CD4-positive, alpha-beta T cell treated with Interleukin-2 at 100 ng/mL for 4 hours (primary cell): ENCODE measurements at places on chromosomes 4 and X.
A peak's percentile ranks its signal among the peaks of the same experiment; 100 is the strongest.

- DNase-seq, result no peak
These were observed 33.9 kb downstream of the MTM1 start for GRCh38 chrX:150602296-150602695.

GRCh38 chr4:163544407-163545038 is 50.0 kb downstream of the TMA16 start:
- peak; percentile 67 for DNase-seq

DNA sequence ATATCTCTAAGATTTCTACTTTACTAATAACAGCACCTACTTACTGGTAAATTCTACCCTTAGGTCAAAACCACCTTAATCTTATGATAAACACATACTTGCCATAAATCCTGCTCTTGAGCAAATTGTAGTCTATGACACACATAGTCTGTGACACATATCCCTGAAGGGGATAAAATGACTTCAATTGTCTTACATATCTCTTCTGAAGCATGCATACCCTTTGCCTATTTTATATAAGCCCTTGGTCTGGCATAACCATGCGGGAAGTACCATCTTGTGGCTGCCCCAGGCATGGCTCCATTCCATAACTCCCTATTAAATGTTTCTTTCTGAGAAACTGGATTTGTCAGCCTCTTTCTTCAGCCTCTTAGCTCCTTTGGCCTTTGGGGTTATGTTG is 248.9 kb downstream of the SLC7A11 start:
- DNase-seq, result no peak

DNA sequence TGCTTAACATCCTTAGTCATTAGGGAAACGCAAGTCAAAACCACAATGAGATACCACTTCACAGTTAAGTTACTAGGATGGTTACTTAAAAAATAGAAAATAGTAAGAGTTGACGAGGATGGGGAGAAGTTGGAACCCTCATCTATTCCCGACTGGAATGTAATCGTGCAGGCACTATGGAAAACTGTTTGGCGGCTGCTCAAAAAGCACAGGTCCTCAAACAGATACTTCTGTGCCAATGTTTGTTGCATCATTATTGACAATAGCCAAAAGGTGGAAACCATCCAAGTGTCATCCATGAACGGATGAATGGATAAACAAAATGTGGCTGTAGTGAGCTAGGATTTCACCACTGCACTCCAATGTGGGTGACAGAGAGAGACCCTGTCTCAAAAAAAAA is 11.7 kb downstream of the CTAG1B start:
- no peak for DNase-seq

GRCh38 chr4:109560687-109561461 is 828 bp downstream of the MCUB start:
- peak; percentile 72 for DNase-seq

DNA sequence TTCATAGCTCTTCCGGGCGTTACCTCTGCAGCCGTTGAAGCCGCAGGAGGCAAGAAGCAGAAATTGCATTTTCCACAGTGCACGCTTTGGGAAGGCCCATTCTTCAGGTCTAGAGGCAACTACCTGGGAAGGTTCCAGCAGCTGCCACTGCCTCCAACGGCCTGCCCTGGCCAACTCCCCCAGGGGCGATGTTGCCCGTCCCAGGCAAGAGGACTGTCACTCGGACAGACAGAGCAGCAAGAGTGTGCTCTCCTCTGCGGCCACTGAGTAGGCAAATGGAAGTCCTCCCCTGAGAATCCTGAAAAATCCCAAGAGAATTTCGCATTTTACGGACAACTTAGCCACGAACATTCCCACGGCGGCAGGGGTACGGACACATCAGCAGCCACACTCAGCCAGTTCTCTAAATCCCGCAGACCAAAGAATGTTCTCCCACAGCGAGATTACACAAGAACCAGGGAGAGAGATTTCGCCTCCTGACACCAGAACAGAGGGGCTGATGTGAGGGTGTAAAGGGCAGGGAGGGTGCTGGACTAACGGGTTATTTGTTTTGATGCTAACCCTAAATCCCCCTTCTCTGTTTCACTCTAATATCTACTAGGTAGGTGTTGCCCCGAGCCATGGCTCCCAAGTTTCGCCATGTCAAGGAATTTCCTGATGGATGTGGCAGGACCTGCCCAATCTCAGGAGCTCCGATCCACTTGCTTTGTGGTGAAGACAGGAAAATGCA is 63.8 kb downstream of the SEPSECS start:
- no peak for DNase-seq

- DNase-seq, result no peak
These were observed 64.0 kb downstream of the ELOVL6 start for GRCh38 chr4:110134269-110134869.

DNA sequence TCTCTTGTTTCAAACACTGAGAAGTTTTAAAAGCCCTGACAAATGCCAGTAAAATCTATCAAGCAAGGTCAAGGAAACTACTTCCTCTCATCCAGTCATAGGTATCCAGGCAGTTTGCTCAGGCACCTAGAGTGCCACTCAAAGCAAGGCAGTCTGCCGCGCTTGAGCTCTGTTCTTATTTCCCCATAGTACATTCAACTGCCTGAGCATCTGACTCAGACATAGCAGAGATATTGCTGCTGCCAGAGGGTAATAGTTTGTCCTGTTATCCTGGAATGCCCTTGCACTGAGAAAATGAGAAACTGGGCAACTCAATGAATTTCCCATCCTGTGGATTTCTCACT is 16.1 kb upstream of the ATP8A1 start:
- no peak for DNase-seq

DNA sequence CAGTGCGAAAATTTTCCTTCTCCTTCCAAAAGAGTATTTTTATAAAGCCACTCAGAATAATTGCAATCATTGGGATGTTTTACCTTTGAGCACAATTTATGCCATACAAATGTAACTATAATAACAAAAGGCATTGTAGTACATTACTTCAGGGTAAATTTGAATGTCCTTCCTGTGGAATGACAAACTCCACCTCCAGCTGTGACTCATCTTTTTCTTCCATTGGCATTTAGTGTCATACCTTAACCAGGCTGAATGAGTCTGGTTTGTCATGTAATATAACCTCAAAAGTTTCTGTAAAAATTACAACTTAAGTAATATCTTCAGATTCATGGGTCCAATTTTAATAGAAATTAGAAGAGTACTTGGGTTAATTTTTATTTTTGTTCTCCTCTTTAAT is 93.3 kb downstream of the TMEM47 start:
- DNase-seq, result no peak

GRCh38 chr4:112312610-112313239 is 15.6 kb downstream of the ALPK1 start:
- no peak for DNase-seq

DNA sequence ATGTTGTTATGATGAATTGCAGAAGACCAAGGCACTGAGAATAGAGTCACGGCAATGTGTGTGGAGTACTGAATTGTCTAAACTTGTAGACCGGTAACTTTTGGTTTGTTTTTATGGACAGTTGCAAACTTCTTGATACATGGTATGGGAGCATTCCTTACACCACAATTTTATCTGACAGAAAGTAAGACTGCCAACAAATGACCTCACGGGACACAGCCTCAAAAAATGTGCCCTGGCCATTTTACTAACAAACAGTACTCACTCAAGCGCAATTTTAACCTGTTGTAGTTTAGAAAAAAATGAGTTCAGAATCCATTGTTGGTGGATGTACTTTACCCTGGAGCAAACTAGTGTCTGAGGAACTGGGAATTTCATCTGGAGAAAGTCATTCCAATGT is 321.2 kb downstream of the CAMK2D start:
- no peak for DNase-seq

GRCh38 chr4:173386751-173387150 is 12.2 kb downstream of the SCRG1 start:
- DNase-seq, result no peak

DNA sequence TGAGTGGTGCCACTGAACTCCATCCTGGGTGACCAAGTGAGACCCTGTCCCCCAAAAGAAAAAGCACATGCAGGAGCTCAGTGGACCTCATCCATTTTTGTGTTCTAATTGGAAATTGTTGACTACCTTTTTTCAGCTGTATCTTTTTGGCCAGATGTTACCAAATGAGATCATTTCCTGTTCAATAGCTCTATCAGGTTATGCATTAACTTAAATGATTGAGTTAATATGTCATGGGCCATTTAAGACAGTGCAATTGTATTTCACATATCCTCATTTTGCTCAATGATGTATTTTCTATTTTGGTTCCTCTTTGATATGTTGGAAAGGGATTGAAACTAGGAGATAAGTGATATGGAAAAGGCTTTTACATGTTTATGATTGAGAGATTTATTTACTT is 26.2 kb upstream of the RHOH start:
- DNase-seq, result no peak

- no peak for DNase-seq
These were observed 28.6 kb upstream of the MXD4 start for GRCh38 chr4:2290488-2290887.
